ENCODE measurements at places on chromosomes 3 and 15. TPM values are rescaled to one million over a fixed set of nuclear protein-coding genes. Genes with fewer than 3 reads are reported as not detected.
A peak's percentile ranks its signal among the peaks of the same experiment; 100 is the strongest.

DNA sequence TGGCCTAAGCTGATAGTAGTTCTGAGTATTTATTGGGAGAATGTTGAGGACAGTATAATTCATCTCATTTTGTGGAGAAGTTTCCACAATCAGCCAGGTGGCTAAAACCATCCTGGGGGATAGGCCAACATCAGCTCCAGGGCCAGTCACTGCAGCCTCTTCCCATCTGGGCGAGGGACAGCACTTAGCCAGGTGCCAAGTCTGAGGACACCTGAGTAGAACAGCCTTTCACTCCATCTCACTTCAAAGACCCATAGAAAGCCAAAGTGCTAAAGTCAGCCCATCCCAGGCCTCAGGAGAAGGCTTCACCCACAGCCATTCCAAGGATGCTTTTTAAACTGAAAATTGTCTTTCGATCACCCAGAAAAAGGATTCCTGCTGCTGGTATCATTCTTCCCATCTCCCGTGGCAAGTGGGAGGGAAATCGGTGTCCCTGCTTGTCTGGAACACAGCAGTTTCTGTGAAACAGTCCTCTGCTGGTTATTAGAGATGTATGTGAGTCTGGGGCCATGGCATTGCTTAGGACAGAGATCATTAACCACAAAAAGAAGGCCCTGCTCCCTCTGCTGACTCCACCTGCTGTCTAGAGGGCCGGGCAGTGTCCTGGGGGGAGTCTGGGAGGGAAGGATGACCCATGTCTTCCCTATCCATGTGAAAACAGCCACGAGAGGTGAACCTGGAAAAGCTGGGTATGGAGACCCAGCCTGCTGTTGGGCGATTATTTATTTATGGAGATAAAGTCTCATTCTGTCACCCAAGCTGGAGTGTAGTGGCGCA, 9.6 kb downstream of the CALML4 start:
- no peak for DNase-seq

DNA sequence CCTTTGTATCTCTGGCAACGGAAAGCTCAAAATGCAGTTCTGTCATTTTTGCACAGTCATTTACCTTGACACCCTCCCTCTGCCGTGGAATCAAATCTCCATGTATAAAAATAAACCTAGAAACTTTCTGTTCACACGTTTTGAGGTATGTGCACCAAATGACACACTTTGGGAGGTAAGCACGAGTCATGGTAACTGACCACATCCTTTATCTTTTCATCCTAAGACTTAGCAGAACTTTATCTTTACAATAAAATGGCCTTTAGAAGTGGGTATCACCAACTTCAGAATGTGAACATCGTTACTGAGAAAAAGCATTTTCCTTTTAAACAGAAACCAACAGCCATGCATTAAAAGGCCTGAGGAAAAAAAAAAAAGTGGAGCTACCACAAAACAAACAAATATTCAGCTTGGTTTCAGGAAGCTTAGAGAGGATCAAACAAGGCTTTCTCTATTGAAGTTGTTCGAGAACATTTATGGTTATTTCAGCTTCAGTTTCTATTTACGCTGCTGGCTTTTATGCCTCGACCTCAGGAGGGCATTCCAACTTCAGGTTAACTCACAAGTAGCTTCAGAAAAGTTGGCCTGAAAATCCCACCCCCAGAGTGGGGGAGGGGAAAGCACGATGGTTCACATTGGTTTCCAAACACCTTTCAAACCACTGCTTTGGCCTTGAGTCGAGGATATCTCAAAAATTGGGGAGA, 171.1 kb upstream of the ICE2 start:
- no peak for DNase-seq

DNA sequence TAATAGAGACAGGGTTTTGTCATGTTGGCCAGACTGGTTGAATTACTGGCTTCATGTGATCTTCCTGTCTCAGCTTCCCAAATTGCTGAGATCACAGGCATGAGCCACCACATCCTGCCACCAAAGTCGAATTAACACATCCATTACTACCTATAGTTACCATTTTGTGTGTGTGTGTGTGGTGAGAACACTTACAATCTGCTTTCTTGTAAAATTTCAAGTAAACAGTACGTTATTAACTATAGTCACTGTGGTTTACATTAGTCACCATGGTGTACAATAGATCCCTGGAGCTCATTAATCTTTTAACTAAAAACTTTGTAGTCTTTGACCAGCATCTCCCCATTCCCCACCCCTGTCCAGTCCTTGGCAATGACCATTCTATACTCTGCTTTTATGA, 270.0 kb downstream of the NAALADL2 start:
- no peak for DNase-seq

GRCh38 chr15:93941697-93942096, 289.7 kb upstream of the MCTP2 start:
- DNase-seq, result no peak

GRCh38 chr3:169237201-169237600, 426.3 kb downstream of the MECOM start:
- DNase-seq, result no peak

GRCh38 chr3:197858598-197858997, 67.5 kb downstream of the LRCH3 start:
- peak; percentile 41 for DNase-seq

DNA sequence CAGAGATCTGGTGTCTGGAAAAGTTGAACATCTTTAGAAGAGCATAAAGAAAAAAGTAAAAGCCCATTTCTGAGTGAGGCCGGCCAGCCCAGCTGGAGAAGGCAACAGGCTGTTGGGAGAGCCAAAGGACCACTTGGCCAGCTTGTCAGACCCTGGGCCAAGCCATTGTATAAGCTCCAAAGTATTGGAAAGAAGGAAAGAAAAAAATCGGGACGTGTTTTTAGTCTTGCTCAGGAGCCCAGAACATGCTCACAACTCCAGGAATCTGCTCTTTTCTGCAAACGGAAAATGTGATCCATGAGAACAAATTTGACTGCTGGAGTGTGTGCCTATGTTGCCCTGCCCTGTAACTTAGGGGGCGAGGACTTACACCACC, 10.4 kb upstream of the CLPX start:
- no peak for DNase-seq

- DNase-seq, result no peak
These were observed 25.4 kb downstream of the SEC61A1 start for GRCh38 chr3:128077665-128078064.

- no peak for DNase-seq
These were observed 928.5 kb upstream of the ROBO1 start for GRCh38 chr3:80696280-80696679.

- DNase-seq, result peak; percentile 81
These were observed 21.2 kb upstream of the CRBN start for GRCh38 chr3:3200632-3201212.

GRCh38 chr3:57752307-57752706, 3.8 kb upstream of the SLMAP start:
- DNase-seq, result no peak

The CFAP44 gene
- total RNA-seq, result 2.3 TPM

The FANCD2OS gene
- not detected for total RNA-seq

The MCF2L2 gene
- total RNA-seq, result 0.31 TPM

The PPP1R14D gene
- total RNA-seq, result not detected

The RPLP1 gene
- total RNA-seq, result 51.5 TPM
